ENCODE measurements at places on chromosomes 16 and 17.

GRCh38 chr17:12362853-12363455 lies 302.7 kb upstream of the MYOCD start:
- no peak for DNase-seq

DNA sequence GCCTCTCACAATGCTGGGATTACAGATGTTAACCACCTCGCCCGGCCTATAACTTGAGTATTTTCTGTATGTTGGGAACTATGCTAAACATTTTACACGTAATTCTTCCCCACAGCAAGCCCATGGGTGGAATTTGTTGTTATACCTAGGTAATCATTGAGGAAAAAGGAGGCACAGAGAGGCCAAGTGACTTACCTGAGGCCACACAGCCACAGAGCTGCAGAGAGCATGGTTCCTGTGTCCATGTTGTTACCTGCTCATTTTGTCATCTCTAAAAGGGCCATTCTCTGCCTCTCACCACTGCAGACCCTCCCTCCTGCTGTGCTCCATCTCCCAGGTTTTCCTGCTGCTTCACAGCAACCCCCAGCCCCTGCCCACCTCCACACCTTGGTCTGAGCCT lies 135.5 kb downstream of the ABCC1 start:
- no peak for DNase-seq

DNA sequence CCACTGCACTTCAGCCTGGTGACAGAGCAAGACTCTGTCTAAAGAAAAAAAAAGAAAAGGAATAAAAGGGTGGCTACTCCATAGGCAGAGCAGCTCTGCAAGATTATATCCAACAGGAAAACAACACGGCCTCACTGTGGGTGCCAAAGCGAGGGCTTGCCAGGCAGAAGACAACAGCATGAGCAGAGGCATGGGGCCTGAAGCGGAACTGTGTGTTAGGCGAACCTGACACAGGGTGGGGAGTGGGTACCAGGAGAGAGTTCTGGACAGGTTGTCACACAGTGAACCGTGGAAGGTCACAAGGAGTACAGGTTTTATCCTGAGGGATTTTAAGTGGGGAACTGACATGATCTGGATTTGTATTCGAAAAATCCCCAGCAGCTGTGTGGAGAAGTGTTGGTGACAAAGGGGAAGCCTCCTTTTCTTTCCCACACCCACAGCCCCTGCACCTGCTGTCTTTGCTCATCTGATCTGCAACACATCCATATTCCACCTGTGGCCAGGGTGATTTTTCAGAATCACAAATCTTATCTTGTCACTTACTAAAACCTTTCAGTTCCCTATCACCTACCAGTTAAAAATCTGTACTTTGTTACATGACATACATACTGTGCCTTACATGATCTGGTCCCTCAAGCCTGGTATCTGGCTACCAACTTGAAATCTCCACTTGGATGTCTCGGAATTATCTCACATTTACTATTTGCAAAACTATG lies 23.2 kb upstream of the ARHGAP17 start:
- DNase-seq: no peak

- no peak for DNase-seq
Measured at GRCh38 chr17:9072696-9073339, 51.5 kb downstream of the NTN1 start.

DNA sequence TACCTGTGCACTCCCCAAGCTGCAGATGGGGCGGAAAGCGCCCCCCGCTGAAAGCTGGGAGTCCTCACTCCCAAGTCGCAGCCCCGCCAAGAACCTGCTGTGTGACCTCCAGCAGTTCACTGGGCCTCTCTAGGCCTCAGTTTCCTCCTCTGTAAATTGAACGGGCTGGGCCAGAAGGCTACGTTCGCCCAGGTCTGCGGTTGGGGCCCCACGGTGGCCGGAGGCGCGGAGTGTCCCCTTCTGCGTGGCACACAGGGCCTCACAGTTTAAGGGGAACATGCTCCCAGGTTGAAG lies 628 bp downstream of the GALK1 start:
- DNase-seq: no peak

DNA sequence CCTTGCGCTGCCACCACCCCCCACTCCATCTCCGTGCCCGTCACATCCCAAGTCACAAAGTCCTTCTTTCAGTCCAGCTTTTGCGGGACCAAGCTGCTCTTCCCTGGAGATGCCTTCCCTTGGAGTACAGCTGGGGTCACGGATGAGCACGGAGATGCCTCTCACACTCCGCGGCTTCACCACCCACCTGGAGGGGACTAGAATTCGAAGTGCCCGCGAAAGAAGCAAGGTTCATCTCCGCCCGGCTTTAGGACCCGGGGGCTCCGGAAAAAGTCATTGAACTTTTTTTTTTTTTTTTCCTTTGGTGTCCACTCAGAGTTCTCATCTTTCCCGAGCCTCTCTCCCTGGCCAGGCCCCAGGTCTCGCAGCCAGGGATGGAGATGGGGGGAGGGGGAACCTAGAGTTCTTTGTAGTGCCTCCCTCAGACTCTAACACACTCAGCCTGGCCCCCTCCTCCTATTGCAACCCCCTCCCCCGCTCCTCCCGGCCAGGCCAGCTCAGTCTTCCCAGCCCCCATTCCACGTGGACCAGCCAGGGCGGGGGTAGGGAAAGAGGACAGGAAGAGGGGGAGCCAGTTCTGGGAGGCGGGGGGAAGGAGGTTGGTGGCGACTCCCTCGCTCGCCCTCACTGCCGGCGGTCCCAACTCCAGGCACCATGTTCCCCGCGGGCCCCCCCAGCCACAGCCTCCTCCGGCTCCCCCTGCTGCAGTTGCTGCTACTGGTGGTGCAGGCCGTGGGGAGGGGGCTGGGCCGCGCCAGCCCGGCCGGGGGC lies at the start of gene FKBP10:
Gene FKBP10, plus strand, starts transcription at position 624 of the 771 bp plus-strand sequence. Its CDS starts 31 bp downstream, at position 655.
- no peak for DNase-seq

DNA sequence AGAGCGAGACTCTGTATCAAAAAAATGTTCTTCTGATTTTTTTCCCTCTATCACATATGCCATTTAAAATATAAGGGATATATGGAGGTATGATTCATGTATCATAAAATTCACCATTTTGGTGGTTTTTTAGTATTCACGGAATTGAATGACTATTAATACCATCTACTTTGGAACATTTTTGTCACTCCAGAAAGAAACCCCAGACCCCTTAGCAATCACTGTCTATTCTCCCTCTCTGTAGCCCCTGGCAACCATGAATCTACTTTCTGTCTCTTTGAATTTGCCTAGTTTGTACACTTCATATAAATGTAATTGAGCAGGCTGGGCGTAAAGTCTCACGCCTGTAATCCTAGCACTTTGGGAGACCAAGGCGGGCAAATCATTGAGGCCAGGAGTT lies 75.9 kb downstream of the PRKCA start:
- DNase-seq: no peak

GRCh38 chr16:86755571-86756006 lies 177.2 kb downstream of the FOXL1 start:
- DNase-seq: no peak

- no peak for DNase-seq
Measured at GRCh38 chr17:41008811-41009210, at the start of gene KRTAP3-1. Gene KRTAP3-1, minus strand, starts transcription at chr17:41009128. Its CDS starts 54 bp downstream, at chr17:41009074.

GRCh38 chr16:85601730-85602401 lies 11.3 kb upstream of the GSE1 start:
- DNase-seq: no peak

GRCh38 chr17:48162306-48162934 lies 54.9 kb downstream of the SNX11 start:
- no peak for DNase-seq

DNA sequence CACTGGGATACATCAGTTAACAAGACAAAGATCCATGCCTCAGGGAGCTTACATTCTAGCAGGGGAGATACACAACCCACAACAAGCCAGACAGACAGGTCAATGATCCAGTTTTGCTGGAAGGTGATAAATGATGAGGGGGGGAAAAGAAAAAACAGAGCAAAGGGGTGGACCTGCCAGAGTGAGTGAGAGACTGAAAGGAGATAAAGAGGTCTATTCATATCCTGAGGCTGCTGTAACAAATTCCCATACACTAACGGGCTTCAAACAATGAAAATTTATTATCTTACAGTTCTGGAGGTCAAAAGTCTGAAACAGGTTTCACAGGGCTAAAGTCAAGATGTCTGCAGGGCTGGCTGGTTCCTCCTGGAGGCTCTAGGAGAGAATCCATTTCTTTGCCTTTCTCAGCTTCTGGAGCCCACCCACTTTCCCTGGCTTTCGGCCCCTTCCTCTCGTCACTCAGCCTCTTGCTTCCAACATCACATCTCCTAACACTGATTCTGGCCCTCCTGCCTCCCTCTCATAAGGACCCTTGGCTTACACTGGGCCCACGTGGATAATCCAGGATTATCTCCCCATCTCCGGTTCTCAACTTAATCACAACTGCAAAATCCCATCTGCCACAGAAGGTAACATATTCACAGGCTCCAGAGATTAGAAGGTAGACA lies 81.5 kb downstream of the GAS7 start:
- DNase-seq: no peak

DNA sequence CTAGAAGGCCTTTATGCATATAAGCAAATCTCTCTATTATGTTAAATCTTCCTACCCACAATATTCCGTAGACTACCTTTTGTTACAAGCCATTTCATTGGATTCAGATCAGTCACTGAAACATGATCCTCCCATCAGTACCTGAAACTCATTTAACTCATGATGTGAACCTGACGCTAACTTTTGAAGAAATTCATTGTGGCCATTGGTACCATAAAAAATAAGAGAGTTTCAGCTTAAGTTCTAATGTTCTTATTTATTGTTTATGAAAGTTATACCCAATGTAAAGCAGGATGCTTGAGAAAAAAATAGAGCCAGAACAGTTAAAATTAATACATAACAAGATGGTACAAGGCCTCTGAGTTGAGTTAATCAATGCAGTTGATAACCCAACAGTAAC lies 439.6 kb downstream of the KCNJ2 start:
- no peak for DNase-seq

DNA sequence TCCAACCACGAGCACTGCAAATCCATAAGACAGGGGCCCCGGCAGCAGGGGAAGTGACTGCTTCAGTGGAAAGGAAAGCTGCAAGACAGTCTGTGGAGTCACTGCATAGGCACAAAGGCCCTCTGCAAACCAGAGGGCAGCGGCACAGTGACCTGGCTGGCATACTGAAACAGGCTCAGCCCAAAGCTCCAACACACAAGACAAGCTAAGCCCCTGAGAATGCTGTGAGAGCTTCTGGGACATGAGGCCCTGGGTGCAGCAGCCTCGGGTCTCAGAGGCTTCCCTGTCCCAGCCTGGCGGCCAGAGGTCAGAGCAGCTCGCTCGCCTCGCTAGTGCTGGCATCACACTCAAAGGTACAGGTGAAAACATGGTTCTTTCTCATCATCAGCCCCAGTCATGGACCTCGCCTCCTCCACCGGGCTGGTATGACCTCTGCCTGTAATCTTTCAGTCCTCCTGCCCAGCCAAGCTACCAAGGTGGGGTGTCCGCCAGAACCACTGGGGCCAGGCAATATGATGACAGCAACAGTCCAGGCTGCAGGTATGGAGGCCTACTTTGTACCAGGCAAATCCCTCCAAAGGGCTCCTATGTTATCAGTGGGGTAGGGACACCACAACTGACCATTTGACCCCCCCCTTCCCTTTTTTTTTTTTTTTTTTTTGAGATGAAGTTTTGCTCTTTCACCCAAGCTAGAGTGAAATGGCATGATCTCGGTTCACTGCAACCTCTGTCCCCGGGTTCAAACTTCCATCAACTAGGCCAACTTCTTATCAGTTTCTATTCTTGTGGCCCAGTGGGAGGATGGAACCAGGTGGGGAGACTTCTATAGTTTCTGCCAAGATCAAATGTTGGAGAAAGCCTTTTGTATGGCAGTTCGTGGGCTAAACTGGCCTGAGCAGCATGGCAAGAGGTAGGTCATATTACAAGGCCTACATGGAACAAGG lies 19.2 kb downstream of the ST3GAL2 start:
- DNase-seq: no peak

DNA sequence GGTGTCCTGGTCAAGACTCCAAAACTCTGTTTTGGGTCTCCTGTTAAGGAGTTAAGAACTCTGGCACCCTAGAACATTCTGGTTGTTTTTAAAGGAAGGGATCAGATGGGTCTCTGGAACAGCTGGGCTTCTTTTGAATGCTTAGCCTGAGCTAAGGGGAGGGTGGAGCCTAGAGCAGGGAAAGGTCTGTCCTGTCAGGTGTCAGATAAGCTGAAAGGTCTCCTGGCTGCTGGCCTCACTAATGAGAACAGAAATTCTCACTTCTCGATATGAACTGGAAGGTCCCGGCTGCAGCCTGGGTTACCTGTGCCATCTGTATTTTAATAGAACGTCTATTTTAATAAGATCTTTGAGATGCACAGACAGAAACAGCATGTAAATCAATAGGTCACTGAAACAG lies 69.0 kb downstream of the RAP1GAP2 start:
- DNase-seq: no peak

DNA sequence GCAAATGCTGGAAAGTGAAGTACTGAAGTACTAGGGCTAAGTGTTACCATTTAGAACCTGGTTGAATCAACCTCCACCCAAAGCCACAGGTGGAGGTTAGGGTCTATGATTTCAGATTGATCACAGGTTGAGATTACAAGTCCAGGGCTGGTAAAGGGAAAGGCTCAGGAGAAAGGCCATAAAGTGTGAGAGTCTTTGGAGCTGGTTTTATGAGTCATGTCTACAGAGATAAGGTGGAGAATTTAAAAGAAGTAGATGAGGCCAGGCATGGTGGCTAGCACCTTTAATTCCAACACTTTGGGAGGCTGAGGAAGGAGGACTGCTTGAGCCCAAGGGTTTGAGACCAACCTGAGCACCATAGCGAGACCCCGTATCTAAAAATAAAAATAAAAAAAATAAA lies 221.7 kb upstream of the CDH11 start:
- no peak for DNase-seq

DNA sequence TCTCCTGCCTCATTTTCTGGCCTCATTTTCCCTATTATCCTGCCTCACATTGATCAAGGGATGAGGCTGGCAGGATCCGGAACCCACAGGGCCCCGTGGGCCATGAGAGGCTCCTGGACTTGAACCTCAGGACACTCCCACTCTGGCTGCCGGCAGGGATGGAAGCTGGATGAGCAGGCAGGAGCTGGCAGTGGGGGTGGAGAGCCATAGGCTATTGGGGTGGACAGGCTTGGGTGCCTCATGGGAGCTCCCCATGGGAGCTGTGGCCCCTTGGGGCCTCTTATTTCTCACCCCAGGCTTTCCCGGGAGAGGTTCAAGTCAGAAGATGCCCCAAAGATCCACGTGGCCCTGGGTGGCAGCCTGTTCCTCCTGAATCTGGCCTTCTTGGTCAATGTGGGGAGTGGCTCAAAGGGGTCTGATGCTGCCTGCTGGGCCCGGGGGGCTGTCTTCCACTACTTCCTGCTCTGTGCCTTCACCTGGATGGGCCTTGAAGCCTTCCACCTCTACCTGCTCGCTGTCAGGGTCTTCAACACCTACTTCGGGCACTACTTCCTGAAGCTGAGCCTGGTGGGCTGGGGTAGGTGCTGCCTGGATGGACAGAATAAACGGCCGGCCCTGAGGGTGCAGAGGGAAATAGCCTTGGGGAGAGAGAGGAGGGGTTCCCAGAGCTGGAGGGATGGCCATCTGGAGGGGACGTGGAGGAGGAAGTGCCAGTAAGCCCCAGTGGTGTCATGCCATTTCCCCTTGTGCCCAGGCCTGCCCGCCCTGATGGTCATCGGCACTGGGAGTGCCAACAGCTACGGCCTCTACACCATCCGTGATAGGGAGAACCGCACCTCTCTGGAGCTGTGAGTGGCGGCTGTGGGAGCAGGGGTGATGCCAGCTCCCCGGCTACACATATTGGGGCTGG lies 10.7 kb upstream of the DRC7 start:
- DNase-seq: no peak
